Lower lobe of right lung (tissue), 2 donors: ENCODE measurements at places on chromosomes 1 and 21. TPM values are rescaled to one million over a fixed set of nuclear protein-coding genes. Genes with fewer than 3 reads are reported as not detected.
A peak's percentile ranks its signal among the peaks of the same experiment; 100 is the strongest.

GRCh38 chr1:58975888-58976287 is 192.0 kb upstream of the JUN start:
- H3K4me3 ChIP-seq = no peak overlapping the region
- H3K27ac ChIP-seq = no peak overlapping the region
- no peaks in the 10 kb centered on the region for H3K36me3 ChIP-seq
- no peaks in the 10 kb centered on the region for H3K27me3 ChIP-seq

DNA sequence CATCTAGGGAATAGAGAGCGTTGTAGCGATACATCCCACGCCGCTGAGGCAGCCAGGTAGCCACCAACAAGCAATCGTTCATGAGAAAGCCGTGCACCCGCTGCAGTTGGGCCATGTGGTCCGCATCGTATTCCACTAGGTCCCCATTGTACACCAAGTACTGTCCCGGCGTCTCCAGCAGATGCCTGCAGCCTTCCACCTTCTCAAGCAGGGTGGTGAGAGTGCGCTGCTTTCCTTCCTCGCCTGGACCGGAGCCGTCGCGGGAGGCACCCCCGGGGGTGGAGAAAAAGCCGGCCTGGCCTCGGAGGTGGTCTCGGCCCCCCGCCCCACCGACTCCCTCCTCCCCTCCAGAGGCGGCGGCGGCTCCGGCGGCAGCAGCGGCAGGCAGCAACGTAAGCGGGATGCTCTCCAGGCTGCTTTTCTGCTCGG is 595 bp downstream of the EXOC8 start:
- peak overlapping the region; percentile 96 for H3K27ac ChIP-seq
- H3K4me1 ChIP-seq = peaks cover 59% of the 10 kb centered on the region
- H3K36me3 ChIP-seq = peaks cover 25% of the 10 kb centered on the region

DNA sequence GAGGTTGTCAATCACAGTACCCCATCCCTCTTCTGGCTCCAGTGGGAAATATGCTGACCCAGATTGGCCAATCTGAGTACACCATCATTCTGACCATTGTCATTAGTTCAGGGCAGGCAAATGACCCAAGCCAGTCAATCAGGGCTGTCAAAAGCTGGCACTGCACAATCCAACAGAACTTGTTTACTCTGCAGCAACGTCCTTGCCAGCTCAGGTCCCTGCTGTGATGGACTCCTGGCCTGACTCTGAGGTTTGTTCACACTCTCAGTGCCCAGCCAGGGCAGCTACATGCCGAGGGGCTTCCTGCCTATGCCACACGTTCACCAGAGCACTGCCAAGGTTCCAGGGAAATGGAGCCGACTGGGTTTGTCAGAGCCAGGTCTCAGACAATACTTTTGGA is 14.7 kb upstream of the OVAAL start:
- DNase-seq = no peak
- H3K27me3 ChIP-seq = no peaks in the 10 kb centered on the region
- no peak overlapping the region for H3K27ac ChIP-seq
- no peaks in the 10 kb centered on the region for H3K4me1 ChIP-seq
- H3K36me3 ChIP-seq = no peaks in the 10 kb centered on the region

DNA sequence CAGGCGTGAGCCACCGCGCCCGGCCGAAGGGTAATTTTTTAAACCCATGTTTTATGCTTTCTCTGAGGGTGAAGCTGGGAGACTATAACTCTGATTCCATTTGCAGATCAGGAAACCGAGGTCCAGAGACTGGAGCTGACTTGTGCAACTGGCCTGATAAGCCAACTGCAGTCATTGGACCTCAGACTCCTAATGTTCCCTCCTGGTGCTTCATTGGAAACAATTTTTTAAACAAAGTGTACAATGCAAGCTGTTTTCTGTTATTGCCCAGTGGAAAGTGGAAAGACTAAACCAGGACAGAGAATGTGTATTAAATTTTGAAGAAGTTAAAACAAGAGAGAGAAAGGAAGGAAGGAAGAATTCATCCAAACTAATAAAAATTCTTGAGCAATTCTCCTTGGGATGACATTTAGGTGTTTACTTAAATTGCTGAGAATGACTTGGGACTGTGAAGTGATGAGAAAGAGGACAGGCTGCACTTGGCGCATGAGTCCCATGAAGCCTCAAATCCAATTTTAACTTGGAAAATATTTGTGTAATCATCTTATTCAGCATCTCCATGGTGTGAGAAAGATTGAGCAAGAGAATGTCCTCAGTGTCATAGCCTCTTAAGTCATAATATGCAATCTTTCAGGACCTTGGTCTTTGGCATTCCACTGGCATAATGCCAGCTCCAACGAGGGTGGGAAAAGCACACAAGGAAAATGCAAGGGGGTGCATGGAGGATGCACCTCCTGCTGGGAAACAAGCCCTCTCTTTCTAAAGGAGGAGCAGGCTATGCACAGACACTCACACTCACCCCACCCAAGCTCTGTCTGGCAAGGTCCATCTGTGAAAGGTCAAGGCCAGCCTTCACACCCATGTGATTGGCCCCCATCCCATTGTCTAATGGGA is 342.0 kb downstream of the SIPA1L2 start:
- H3K27ac ChIP-seq = no peak overlapping the region
- H3K27me3 ChIP-seq = no peaks in the 10 kb centered on the region
- DNase-seq = no peak
- H3K36me3 ChIP-seq = no peaks in the 10 kb centered on the region

DNA sequence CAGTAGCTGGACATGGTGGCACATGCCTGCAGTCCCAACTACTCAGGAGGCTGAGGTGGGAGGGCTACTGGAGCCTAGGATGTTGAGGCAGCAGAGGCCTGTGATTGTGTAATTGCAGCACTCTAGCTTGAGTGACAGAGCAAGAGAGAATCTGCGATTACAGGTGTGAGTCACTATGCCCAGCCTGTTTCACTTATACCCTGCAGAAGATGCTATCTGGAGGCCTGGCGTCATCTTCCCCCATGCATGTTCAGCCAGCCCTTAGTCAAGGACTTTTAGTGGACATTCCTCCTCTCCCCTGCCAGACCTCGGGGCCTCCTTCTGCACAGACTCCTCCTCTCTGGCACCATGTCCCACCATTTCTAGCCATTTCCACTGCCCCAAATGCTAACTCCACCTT is 36.3 kb upstream of the RCC2 start:
- H3K4me3 ChIP-seq = no peak overlapping the region
- DNase-seq = no peak
- H3K27ac ChIP-seq = no peak overlapping the region
- no peaks in the 10 kb centered on the region for H3K27me3 ChIP-seq
- no peaks in the 10 kb centered on the region for H3K4me1 ChIP-seq

GRCh38 chr1:48858200-48858920 is 81.7 kb upstream of the BEND5 start:
- no peaks in the 10 kb centered on the region for H3K36me3 ChIP-seq
- no peak overlapping the region for H3K27ac ChIP-seq
- no peaks in the 10 kb centered on the region for H3K27me3 ChIP-seq

DNA sequence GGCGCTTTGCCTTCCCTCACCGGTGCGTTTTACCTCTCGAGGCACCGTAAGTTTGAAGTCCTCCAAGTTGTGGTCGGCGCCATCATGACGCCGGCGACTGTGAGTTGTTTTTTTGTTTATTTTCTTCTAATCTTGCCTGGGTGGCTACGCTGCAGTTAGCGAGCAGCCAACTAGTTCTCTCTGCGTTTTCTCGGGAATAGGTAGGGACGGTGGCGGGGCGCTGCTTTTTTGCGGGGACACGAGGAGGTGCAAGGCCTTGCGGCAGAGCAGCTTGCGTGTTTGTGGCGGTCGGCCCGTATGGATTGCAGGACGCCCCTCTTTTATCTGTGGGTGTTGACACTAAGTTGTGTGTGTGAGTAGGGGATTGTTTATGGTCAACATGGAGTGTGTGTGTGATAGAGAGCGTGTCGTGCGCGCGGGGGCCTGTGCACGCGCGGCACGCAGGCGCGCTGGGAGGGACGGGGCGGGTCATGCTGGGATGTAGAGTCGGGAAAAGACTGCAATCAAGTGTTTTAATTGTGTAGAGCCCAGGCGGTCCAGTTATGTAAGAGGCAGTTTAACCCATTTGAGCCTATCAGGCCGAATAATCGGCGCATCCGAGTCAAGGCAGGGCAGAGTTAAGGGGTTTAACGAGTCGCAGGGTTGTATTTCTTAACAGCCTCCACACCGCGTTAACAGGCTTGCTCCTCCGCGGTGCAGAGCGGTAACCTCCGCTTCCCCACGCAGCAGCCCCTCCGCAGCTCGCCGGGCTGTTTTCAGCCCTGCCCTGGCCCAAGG is 1.2 kb upstream of the NEGR1 start:
- peak overlapping the region; percentile 90 for H3K27ac ChIP-seq
- H3K27me3 ChIP-seq = no peaks in the 10 kb centered on the region
- peak; percentile 80 for DNase-seq
- H3K4me3 ChIP-seq = peak overlapping the region; percentile 75

GRCh38 chr1:164017239-164017638 is 541.7 kb upstream of the PBX1 start:
- no peaks in the 10 kb centered on the region for H3K4me1 ChIP-seq
- no peak for DNase-seq
- H3K27me3 ChIP-seq = no peaks in the 10 kb centered on the region
- no peak overlapping the region for H3K4me3 ChIP-seq

PTPN22 gene
- 14.1 TPM for total RNA-seq
